Stimulated activated CD8-positive, alpha-beta memory T cell treated with anti-CD3 and anti-CD28 coated beads, Interleukin-2, amount 100 ng/mL, for 1 hour (primary cell): ENCODE measurements at places on chromosomes 5 and 9.

DNA sequence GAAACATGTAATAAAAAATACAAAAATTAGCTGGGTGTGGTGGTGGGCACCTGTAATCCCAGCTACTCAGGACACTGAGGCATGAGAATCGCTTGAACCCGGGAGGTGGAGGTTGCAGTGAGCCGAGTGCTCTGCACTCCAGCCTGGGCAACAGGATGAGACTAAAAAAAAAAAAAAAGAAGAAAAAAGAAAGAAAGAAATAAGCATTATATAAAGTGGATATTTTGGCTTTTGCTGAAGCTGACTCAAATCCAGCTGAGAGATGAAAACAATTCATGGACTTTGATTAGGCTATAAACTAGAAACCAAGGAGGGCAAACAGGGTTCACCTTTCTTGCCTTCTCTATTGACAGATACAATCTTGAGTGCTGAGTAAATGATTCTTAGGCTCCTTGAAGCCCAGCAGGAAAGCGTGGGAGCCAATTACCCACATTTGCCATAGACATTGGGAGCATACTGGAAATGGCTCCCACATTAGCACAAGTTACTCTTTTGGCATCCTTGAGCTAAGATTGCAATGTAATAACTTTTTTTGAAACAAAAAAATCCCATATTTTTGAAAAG lies 2.4 kb upstream of the BTF3 start:
- DNase-seq: no peak

DNA sequence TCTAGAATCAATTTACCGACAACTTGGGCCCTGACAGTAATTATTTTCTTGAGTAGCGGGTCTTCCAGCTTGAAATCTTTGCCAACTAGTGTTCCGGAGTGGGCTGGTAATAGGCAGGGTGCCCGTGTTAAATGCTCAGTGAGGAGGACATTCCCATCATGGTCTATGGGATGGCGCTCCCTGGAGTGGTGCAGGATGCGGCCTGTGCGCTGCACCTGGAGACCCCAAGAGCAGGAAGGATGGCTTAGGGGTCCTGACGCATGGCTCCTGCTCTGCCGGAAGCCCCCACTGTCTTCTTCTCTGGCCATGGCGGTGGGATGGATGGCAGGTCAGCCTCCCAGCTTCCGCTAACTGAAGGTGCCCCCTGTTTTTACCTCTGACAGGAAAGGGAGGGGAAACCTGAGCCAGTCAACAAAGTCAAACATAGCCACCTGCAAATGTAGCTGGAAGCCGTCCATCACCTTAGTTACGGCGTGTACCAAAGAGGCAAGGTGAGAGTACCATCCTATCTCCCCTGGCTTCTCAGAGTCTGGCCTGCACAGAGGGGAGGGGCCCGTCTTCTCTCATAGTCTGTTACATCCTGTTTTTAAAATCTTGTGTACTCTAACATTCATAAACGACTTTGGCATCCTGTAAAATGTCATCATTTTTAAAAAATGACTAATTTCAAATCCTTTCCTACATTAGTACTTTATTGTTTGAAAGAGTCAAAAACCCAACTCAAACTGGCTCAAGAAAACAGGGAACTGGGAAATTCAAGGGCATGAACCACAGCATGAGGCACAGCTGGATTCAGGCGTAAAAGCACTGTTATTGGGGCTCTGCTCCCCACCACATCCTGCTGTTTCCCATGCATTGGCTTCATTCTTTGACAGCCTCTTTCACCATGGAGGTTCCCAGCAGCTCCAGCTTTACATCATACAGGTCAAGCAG lies 28.5 kb upstream of the UNC5A start:
- DNase-seq: no peak

GRCh38 chr9:92666912-92667532 lies 2.9 kb downstream of the IPPK start:
- no peak for DNase-seq

DNA sequence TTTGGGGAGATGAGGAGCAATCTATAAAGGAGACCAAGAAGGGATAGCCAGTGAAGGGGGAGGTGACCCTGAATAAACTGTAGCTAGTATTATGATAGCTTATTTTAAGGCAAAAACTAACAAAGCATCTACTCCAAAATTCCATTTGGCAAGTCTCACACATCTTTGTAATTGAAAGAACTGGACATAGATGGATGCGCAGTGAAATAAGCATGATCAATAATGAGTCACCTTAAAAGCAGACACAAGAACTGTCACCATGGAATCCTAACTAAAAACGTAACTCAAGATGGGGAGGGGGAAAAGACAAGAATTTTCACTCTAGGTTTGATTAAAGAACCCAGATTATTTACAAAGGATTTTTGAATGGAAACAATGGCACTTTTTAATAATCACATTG lies 164.5 kb downstream of the MED27 start:
- no peak for DNase-seq

DNA sequence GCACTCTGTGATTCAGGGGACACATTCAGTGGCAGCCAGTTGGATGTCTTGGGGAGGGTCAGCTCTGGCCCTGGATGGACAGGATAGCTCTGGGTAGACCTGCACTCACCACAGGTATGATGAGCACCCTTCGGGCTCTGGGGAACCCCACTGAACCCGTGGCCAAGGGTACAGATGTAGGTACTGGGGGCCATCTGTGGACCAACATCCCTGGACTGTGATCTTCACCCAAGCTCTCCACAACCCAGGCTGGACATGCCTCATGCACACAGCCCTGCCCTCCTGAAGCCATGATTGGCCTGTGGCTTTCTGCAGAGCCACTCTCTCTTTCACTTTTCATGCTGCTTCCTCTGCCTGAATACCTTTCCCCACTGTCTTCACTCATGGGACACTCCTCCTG lies 15.6 kb upstream of the ACSL6 start:
- DNase-seq: no peak

- no peak for DNase-seq
Measured at GRCh38 chr5:171524466-171524865, 105.0 kb downstream of the FGF18 start.

DNA sequence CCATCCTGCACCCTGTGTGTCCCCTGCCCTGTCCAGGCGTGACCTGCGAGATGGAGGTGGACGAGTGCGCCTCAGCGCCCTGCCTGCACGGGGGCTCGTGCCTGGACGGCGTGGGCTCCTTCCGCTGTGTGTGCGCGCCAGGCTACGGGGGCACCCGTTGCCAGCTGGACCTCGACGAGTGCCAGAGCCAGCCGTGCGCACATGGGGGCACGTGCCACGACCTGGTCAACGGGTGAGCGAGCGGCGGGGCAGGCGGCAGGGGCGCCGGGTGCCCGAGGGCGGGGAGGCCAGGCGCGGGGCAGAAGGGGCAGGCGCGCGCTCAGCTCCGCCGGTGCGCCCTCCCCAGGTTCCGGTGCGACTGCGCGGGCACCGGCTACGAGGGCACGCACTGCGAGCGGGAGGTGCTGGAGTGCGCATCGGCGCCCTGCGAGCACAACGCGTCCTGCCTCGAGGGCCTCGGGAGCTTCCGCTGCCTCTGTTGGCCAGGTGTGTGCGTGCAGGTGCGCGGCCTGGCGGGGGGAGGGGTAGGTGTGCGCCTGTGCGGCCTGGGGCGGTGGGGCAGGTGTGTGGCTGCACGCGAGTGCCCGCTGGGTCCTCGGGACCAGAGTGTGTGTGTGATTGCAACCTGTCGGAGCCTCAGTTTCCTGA lies 10.0 kb downstream of the CRB2 start:
- no peak for DNase-seq
